Colonic mucosa (tissue), 4 donors: ENCODE measurements at places on chromosomes 16 and 17.

- DNase-seq = no peak
Measured at GRCh38 chr17:47742319-47743181, 9.5 kb downstream of the TBX21 start.

GRCh38 chr17:46733837-46734475, 84.5 kb downstream of the WNT3 start:
- no peak for DNase-seq

- no peak for DNase-seq
Measured at GRCh38 chr17:81549031-81549557, 3.1 kb downstream of the FAAP100 start.

DNA sequence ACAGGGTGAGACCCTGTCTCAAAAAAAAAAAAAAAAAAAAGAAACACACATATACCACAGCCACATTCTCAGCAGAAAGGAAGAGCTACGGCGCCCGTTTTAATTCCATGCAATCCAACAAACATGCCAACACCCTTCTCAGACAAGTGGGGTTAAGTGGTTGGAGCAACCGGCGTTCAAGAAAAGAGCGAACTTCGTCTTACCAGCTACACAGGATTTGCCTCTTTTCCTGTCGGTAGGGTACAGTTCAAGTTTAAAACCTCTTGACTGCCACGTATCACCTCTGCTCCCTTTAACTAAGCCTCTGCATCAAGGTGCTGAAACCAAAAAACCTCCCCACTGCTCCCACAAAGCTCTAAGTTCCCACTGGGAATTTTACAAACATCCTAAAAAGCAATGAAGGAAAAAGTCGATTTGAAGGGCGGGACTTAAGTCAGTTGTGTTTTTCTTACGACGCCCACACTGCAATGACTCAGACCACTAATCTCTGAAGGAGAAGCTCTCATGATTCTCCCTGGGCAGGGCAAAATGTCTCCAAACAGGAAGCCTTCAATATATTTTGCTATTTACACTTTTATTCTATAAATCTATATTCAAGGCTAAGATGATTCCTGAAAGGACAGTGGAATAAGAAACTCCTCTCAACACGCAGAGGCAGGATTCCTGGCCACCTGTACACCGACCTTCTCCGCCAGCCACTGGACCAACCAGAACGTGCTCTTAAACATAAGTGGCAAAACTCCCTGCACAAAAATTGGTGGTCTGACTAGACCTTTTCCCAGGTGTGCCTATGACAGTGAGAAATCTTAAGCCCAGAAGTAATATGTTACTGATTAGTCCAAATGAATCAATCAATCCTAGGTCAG, 18.8 kb downstream of the SRP68 start:
- DNase-seq = no peak

DNA sequence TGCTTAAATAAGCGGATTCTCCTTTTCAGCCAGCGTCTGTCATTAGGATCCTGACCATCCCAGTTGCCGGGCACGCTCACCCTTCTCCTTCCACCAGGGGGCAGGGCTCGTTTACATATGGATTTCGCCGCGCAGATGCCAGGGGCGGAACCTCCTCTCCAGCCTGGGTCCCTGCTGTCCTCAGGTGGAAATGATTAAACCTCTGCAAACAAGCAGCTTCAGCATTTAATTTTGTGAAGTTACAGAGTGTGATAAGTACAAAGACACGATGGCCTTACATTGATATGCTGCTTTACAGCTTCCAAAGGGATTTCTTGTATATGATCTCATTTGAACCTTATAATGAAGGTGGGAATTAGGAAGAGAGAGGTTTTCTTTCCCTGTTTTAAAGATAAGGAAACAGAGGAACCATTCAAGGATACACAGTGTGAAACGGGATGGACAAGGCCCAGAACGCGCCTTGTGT, 3.9 kb upstream of the KRT28 start:
- DNase-seq = peak; percentile 84

DNA sequence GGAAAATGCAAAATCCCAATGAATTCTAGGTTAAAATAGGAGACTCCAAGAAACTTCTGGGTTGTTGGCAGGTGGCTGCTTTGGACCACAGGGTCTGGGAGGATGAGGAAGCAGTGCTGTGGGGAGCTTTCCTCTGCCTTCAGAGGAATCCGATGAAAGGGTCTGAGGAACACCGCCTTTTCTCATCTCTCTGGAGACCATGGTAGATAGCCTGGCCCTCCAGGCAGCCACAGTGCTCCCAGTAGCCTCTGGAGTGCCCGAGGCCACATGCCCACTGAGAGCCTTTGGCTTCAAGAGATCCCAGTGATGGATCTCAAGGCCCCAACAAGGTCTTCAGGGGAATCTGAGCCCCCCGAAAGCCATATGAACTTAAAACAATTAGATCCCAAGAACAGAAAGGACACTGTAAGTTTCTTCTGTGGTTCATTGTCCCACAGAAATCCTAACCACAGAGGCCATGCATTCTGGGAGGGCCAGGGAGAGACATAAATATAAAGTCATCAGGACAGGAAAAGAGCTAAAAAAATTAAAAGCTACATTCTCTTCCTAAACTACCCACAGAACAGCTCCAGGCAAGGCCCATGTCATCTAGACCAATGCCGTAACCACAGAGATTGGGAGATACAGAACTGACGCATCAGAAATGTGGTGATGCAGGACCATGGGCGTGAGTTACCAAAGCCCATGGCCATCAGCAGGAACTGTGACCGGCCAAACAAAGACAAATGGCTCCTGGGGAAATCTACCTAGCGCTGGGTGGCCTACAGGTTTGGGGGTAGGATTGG, 24.3 kb downstream of the TK2 start:
- no peak for DNase-seq

- DNase-seq = no peak
Measured at GRCh38 chr17:4475001-4475400, 23.7 kb upstream of the SPNS2 start.

- DNase-seq = peak; percentile 83
Measured at GRCh38 chr16:3149630-3150345, 15.0 kb downstream of the ZNF213 start.

DNA sequence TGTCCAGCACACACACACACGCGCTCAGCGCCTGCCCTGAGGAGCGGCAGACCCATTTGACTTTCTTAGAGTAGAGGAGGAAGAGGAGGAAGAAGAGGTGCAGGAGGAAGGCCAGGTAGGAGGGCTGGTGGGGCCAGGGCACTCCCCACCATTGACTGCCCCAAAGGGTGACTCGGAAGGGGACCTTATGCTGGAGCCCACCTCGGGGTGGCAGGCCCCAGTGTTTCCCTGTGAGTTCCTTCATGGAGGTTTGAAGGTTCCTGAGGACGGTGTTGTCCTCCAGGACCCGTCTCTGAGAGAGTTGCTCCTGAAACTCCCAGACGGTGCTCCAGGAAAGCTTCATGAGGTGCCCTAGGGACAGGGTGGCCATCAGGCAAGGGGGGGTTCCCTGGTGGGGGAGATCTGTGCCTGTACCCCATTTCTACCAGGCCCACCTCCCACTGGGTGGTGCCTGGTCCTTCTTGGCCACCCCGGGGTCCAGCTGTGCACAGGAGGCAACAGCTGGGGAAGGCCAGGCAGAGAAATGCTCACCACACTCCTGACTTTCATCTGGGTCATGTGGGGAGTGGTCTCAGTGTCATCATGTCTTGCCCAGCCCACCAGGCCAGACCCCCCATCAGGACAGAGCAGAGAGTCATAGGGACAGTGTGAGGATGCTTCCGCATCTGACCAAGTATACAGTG, 89.5 kb downstream of the TNFRSF13B start:
- no peak for DNase-seq

- no peak for DNase-seq
Measured at GRCh38 chr17:32009262-32009542, 2.0 kb downstream of the LRRC37B start.

DNA sequence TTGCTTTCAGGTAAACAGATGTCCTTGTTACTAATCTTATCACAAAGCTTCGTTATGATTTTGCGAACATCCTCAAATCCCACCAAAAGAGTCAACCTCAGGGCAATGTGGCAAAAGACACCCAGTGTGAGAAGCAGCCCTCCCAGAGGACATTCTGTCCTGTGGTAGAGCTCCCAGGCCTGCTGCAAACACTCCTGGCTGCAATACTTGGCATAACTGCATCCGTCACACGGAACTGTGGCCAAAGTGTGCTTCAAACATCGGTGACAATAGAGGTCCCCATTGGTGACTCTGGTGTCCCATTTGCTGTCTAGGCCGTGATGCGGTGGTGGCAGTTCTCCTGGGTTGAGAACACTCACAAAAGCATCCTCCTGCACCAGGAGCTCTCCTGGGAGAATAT, 29.5 kb downstream of the SMYD4 start:
- no peak for DNase-seq
